Uterus (tissue), 4 donors: ENCODE measurements at places on chromosomes 7 and 10. TPM values are rescaled to one million over a fixed set of nuclear protein-coding genes. Genes with fewer than 3 reads are reported as not detected.

Gene CHST15
- total RNA-seq, result 21.2 TPM

DNA sequence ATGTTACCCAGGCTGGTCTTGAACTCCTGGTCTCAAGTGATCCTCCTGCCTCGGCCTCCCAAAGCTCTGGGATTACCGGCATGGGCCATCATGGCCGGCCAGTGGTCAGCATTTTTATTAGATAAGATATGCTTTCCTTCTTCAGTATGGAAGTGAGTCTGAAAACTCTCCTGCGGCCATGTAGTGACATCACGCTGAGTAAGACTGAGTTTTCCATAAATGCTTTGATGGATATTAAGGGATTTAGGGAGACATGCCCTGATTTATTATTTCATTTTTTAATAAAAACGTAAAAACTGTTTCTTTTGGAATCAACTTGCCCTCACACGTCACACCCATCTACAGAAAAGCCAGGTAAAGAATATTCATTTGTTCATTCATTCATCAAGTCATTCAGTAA, 48.4 kb downstream of the DYNC1I1 start:
- no peak overlapping the region for H3K27ac ChIP-seq
- no peak for DNase-seq
- H3K4me1 ChIP-seq, result no peaks in the 10 kb centered on the region
- no peak overlapping the region for H3K4me3 ChIP-seq

DNA sequence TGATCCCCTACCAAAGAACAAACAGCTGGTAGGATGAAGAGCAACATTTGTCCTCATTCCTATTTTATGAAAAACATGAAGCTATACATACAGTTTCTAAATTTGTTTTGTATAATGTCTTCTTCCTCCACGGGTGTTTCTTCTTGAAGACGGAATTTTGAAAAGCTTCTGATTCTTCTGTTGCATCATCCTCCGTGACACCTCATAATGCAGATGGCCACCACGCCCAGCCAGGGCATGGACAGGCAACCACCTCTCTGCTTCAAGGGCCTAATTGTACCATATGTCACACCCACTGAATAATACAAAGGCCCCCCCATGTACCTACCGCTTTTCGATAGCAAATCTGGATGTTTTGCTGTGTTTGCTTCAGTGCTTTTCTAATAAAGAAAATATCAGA, at the start of gene SUN3:
Gene SUN3, minus strand, starts transcription at position 170 of the 400 bp plus-strand sequence. Its CDS starts 169 bp downstream, at position 1.
- no peak for DNase-seq
- no peak within 1 kb of the TSS for H3K27ac ChIP-seq
- no peak within 1 kb of the TSS for H3K4me3 ChIP-seq
- H3K4me1 ChIP-seq, result no peaks in the 10 kb centered on the region
- H3K36me3 ChIP-seq, result no peaks in the 10 kb centered on the region
- H3K27me3 ChIP-seq, result no peaks in the 10 kb centered on the region

DNA sequence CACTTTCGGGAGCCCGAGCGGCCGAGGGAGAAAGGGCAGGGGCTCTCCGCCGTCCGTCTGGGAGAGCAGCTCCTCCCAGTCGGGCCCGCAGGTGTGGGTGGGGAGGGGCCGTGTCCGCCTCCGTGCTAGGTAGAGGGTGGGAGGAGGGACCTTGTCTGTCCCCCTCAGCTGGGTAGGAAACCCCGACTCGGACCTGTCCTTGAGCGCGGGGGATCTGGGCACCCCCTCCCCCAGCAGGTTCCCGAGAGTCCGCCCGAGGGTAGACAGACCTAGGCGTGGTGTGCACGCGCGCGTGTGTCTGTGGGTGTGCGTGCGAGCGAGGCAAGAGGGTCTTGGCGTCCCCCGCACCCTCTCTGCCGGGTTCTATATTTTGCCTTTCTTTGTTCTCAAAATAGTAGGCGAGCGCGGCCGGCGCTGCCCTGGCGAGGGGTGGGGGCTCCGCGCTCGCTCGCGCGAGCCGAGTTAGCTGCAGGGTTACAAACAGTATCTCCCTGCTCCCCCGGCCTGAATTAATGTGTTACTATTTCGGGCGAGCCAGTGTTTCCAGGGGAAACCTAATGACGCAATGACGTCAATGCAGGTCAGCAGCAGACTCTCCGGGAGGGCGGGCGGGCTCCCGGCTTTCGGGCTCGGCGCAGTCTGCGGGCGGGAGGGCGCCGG, 73.9 kb upstream of the LEP start:
- no peak overlapping the region for H3K27ac ChIP-seq
- no peaks in the 10 kb centered on the region for H3K36me3 ChIP-seq
- no peaks in the 10 kb centered on the region for H3K4me1 ChIP-seq
- peak overlapping the region; percentile 25 for H3K4me3 ChIP-seq
- peak; percentile 51 for DNase-seq

GRCh38 chr7:139023076-139023475, 12.8 kb downstream of the ZC3HAV1L start:
- no peak for DNase-seq
- no peak overlapping the region for H3K4me3 ChIP-seq
- no peaks in the 10 kb centered on the region for H3K4me1 ChIP-seq
- no peaks in the 10 kb centered on the region for H3K27me3 ChIP-seq
- no peaks in the 10 kb centered on the region for H3K36me3 ChIP-seq
- no peak overlapping the region for H3K27ac ChIP-seq

DNA sequence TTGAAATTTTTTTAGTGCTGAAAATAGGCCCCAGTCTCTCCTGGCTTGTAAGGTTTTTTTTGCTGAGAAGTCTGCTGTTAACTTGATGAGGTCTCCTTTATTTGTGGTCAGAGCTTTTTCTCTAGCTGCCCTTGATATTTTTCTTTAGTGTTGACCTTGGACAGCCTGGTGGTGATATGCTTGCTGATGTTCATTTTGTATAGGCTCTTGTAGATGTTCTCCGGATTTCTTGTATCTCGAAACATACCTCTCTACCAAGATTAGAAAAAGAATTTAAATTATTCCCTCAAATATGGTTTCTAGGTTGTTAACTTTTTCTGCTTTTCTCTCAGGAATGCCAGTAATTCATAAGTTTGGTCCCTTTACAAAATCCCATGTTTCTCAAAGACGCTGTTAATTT, 102.3 kb downstream of the TWIST1 start:
- no peaks in the 10 kb centered on the region for H3K27me3 ChIP-seq
- DNase-seq, result no peak
- H3K27ac ChIP-seq, result no peak overlapping the region
